ENCODE measurements at places on chromosomes 12 and 14.
A peak's percentile ranks its signal among the peaks of the same experiment; 100 is the strongest.

- DNase-seq: no peak
Measured at GRCh38 chr14:101808020-101808641, 46.6 kb downstream of the PPP2R5C start.

GRCh38 chr12:111122458-111122878, 202.1 kb upstream of the MYL2 start:
- no peak for DNase-seq

GRCh38 chr12:112112409-112113133, 4.0 kb upstream of the NAA25 start:
- no peak for DNase-seq

GRCh38 chr14:75771595-75771994, 110.5 kb downstream of the TTLL5 start:
- DNase-seq: no peak

DNA sequence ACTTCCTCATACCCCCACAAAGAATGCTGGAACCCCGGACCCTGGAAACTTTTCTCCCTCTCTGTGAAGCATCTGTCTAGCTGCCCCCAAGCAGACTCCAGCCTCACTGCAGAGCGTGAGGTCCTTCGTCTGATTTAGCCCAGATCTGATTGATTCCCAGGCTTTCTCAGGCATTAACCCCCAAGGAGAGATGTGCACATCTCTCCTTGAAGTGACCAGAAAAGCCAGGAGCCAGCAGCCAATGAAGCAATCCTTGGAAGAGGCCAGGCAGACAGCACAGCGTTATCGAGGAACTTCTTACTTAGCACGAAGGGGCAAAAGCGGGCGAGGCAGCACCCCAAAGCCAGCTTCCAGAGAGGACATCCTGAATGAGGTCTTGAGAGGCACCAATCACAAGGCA, 100.7 kb downstream of the ZFP36L1 start:
- no peak for DNase-seq

GRCh38 chr12:88303335-88303734, 161.2 kb downstream of the TMTC3 start:
- no peak for DNase-seq

DNA sequence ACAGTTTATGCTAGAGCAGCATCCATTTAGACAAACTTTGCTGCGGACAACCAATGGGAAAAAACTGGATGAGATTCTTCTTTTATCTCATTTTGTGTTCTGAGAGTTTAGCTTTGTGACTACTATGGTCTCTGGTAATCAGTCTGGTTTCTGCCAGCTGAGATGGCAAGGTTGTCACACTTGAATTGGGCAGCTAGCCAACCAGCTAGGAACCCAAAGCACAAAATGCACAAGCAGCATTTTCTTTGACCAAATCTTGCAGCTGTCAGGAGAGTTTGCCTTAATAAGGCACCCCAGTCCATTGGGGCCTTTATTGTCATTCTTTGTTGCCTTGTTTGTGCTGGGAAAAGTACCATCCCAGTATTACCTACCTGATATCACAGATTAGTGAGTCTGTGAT, 34.0 kb upstream of the ETV6 start:
- DNase-seq: no peak

- peak; percentile 60 for DNase-seq
Measured at GRCh38 chr12:67827820-67828383, 161.3 kb upstream of the IFNG-AS1 start.

DNA sequence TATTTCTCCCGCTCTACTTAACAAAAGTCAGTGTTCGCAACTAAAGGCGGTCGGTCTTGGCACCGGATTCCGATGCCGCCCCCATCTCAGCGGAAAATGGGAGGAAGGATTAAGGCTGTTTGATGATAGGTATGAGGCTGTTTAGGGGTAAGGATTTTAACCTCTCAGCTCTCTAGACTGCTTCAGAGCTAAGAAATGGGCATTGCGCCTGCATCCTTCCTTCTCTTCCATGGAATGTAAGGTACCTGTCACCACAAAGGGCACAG, 1.4 kb downstream of the COCH start:
- no peak for DNase-seq

DNA sequence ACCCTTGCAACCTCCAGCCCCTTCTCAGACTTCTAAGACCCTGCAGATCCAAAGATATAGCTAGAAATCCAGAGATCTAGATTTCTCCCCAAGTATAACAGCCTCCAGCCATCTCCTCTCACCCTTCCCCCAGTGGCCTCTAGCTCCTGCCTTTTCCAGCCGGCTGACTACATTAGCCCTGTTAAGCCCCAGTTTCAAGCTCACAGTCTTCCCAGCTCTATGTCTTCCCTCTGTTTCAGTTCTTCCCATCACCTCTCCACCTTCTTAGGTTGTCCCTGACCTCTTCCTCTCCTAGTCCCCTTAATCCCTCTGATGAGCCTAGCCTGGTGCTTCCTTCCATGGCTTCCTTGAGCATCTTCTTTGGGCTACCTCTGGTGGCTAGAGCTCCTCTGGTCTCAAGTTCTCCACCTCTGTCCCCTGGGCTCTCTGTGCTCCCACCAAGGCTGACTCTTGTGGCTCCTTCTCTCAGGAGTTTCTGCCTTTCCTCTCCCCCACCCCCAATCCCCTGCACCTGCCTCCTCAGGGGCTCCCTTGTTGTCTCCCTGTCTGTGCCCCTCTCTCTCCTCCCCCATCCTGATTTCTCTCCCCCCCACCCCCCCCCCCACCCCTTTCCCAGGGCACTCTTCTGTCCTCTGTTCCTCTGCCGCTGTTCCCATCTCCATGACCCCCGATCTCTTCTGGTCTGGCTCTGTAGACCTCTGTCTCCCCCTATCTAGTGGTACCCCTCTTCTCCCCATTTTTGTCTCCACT, 816 bp upstream of the GDF11 start:
- no peak for DNase-seq

- DNase-seq: peak; percentile 39
Measured at GRCh38 chr14:105075379-105076295, 10.4 kb upstream of the GPR132 start.

DNA sequence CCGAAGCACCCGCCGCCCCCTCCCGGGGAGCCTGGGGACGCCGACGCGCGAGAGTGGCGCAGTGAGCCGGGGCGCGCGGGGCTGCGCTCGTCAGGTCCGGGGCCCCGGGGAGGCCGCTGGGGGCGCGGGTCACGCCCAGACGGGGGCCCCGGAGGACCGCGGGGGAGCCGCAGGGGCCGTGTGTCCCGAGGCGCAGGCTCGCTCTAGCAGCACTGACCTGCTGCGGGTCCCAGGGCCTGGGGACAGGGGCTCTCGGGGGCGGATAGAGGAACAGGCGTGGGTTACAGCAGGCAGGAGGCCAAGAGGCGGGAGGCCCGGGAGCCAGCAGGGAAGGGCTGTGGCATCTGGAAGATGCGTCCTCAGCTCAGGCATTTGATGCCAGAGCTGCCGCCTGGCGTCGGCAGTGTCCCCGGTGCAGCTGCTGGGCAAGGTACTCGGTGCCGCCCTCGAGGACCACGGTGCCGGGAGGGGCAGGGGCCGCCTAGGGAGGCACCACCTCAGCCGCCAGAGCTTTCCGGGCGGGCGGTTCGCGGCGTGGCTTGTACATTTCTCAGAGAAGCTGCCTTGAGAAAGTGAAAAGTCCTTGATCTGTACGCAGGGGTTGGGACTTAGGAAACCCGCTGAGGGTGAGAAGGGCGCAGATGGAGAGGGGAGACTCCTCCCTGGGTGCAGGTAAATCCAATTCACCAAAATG, 1.2 kb downstream of the WNT5B start:
- DNase-seq: no peak

GRCh38 chr12:45883187-45883586, 107.2 kb downstream of the SCAF11 start:
- no peak for DNase-seq

GRCh38 chr12:21894792-21895595, 46.2 kb downstream of the ABCC9 start:
- no peak for DNase-seq

GRCh38 chr12:122878780-122879612, 16.9 kb downstream of the VPS37B start:
- DNase-seq: no peak

- no peak for DNase-seq
Measured at GRCh38 chr14:20618271-20618749, 23.2 kb downstream of the OR6S1 start.

- peak; percentile 70 for DNase-seq
Measured at GRCh38 chr12:47949441-47950341, 13.7 kb upstream of the TMEM106C start.

DNA sequence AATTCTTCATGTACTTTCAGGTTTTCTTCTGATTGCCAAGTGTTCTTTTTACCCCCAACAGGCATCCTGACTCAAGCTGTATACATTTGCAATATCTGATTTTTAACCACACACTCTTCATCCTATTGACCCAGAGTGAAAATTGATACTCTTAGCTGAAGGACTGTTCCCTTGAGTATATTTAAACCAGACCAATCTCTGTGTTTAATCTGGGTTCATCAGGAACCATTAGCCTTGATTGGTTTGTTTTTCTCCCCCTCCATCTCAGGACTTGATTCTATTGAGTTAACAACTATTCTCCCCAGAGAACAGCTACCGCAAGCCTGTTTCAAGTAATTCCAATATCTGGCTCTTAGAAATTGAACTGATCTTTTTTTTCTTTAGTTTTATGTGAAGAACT, 222.3 kb upstream of the NOVA1 start:
- DNase-seq: no peak

DNA sequence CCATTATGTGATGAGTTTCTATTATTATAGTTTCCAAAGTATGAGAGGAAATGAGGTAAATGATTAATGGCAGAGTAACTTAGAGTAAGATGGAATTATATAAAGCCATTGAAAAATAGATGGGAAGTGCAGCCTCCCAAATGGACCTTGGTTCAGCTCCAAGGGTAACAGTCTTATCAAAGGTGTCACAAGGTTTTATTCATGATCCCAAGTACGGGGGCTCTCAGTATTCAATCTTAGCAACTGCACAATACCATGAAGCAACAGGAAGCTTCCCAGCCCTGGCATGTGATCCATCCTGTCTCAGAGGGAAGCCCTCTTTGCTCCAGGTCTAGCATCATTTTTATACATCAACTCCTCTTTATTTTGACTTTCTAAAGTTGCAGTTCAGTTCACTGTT, 948.2 kb downstream of the GALC start:
- no peak for DNase-seq

- no peak for DNase-seq
Measured at GRCh38 chr14:29007990-29008389, 241.4 kb downstream of the FOXG1 start.

- peak; percentile 70 for DNase-seq
Measured at GRCh38 chr14:90383731-90384542, 12.9 kb upstream of the CALM1 start.

GRCh38 chr14:77032491-77032843, 4.0 kb upstream of the IRF2BPL start:
- DNase-seq: no peak

- no peak for DNase-seq
Measured at GRCh38 chr12:126967152-126967551, 1299.8 kb upstream of the TMEM132C start.

GRCh38 chr12:28870839-28871440, 278.1 kb upstream of the FAR2 start:
- no peak for DNase-seq

GRCh38 chr12:22100958-22101748, 55.1 kb downstream of the CMAS start:
- DNase-seq: peak; percentile 47

- no peak for DNase-seq
Measured at GRCh38 chr12:33529810-33530209, 90.2 kb upstream of the SYT10 start.
